Activated T-cell treated with anti-CD3 and anti-CD28 coated beads for 4 hours (primary cell): ENCODE measurements at places on chromosomes 7 and 10.
A peak's percentile ranks its signal among the peaks of the same experiment; 100 is the strongest.

DNA sequence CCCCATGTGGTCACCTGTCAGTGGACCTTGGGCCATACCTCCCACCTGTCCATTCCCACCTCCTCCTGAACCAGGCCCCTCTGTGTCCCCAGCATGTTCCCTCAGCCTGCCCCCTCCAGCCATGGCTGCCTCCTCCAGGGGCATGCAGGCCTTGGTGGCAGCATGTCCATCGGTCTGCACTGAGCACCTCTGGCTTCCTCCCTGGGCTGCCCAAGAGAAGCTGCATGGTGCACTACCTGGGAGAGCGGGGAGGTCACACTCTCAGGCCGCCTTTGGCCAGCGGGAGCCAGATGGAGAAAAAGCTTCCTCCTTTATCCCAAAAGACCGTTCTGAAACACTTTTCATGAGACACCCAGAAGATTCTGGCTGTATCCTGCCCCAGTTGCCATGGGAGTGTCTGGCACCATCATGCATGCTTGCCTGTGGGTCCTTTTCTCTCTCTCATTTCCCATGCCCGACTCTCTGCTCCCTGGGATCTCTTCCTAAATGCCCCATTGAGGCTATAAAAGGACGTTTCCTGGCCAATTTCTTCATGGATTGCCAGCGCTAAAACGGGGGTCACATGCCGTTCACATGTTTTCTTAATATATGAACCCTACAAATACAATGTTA, 45.5 kb upstream of the MGMT start:
- no peak for DNase-seq

DNA sequence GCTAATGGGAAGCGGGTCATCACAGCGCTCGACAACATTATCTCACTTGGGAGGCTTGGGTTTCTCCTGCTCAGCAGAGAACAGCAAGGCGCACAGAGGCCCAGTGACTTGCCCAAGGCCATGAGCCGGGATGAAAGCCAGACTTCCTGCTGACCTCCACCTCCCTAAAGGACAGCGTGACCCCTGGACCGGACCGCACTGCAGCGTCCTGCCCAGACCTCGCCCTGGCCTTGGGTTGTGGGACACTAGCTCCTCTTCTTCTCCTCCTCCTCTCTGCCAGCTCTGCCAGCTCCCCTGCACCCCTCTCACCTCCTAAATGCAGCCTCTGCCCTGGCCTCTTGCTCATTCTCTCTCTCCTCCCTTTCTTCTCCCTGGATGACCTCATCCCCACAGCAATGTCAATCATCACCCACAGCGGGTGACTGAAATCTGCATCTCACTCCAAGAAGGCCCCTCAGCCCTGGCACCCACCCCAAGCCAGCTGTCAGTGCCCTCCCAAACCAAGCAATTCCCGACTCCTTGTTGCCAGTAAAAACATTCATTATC, 19.4 kb downstream of the SPOCK2 start:
- DNase-seq: no peak

DNA sequence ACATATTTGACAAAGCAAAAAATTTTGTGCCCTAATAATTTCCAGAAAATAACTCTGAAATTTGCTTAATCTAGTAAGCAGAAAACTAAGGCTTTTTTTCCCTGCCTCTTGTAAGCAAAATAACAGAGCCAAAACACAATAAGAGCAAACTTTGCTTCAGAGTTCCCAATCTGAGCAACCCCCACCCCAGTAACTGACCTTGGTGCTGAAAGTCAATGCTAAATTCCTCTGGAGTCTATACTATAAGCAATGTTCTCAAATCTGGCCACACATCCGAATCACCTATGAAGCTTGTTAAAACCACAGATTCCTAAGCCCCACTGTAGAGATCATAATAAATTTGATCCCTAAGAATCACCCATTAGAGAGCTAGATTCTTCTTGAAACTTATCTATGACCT, 150.5 kb downstream of the ELAPOR2 start:
- no peak for DNase-seq

DNA sequence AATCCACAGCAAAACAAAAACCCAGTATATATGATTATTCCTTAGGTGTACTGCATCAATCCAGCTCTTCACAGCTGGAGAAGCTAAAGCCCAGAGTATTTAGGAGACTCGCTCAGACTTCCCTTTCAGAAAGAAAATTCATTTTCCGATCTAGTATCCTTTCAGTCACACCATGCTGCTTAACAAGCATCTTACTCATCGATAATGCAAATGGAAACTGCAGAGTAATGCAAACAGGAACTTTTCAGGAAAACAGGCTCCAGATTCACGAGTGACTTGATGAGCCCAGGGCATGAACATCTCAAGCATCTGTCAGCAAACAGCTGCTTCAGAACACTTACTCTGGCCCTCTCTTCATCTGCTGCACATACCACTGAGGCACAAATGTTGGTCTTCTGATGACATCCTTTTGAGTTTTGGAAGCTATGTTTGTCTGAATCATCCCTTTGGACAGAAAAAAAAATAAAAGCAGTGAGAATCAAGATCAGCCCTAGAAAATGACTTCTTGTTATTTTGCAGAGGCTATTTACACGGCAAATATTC, 24.9 kb upstream of the ZC3HAV1L start:
- no peak for DNase-seq

DNA sequence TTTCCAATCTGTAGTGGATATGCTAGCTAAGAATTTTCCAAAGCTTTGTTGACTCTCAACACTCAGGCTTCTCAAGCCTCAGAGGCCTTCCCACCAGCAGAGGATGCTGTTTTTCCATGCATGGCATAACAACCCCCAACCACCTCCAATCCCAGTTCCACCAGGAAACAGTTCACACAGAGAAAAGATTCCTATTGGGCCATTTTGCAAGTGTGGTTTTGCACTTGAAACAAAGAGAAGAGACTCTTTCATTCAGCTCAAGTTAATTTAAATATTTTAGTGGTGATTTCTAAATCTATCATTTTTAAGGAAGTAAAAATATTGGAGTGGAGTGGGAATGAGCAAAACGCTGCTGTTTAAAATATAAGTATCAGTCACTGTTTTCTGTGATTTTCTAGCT, 105.6 kb upstream of the COL1A2 start:
- no peak for DNase-seq

DNA sequence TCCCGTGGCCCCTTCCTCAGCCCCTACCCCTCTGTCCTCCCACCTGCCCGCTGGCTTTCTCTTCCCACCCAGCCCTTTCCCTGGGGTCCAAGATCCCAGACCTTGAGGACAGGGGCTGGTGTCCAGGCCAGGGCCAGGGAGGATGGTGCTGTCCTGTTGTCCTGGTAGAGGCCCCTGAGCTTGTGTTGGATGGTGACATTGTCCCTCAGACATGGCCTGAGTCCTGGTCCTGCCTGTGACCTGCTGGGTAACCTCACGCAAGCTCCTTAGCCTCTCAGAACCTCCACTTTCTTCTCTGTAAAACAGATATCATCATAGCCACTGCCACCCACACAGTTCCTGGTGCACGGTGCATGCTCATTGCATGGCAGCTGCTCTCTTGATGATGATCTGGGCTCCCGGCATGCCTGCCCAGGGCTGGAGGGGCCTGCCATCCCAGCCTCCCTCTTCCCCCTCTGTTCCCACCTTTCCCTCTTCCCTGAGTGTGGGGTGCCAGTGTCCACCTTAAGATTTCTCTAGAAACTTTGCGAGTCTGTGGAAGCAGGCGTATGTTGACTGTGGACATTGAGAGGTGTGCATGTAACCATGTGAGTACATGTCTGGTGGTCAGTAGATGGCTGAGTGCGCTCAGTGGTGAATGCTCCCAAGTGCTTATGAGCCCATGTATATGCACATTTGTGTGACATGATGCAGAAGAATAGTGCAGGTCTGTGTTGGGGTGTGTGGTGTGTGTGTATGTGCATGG, 60.4 kb downstream of the NEURL1 start:
- DNase-seq: peak; percentile 26

DNA sequence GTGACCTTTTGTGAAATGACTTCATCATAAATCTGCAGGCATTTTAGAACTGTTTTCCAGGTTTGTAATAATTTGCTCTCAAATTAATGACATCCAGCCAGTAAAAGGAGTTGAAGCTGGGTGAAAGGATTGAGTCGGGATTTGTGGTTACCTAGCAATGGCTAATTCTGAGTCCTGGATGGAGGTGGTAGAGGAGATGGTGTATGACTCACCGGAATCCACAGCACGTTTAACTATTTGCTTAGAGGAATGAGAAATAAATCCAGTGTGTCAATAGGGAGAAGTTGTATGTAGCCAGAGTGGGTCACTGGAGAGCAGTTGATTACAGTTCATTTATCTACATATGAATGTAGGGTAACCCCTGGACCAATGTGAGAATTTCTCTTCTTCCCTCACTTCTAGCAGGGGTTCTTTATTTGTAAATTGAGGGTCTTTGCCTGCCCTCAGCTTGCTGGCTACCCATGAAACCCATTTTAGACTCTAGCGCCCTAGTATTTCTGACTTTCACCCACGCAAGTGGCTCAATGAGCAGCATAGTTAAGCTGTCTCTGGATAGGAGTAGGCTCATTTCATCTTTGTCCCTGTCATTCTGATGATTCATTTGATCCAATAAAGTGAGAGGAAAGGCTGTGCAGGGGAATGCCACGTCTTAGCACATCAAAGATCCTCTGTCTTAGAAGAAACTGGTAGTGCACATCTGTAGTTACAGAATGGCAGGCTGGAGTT, 547.8 kb downstream of the SORCS3 start:
- no peak for DNase-seq

GRCh38 chr7:696812-697551, 29.5 kb upstream of the DNAAF5 start:
- DNase-seq: no peak

DNA sequence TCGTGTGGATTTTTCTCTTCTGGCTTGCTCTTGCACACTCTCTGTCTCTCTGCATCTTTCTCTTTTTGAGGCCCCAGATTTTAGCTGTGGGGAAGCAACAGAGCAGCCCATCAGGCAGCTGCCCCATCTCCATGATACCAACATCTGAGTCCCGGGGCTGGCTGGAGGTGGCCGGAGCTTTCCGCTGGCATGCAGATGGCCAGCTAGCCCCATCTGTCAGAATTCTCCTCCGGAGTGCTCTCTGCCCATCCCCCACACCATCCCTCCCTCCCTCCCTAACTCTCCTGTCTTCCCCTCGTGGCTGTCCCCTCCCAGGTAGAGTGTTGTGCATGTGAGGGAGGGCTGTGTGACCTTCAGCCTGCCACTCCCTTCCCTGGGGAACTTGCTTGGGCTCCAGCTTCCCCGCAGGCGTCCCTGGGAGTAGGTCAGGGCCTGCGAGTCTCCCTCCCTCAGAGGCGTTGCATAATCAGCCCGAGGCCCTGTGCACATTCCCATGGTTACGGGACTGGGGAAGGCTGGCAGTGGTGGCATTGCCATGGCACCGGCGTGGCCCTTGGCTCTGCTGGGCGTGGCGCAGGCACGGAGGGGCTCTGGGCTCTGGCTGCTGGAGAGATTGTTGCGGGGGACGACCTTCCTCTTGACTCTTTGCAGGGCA, 24.7 kb downstream of the GHRHR start:
- no peak for DNase-seq

DNA sequence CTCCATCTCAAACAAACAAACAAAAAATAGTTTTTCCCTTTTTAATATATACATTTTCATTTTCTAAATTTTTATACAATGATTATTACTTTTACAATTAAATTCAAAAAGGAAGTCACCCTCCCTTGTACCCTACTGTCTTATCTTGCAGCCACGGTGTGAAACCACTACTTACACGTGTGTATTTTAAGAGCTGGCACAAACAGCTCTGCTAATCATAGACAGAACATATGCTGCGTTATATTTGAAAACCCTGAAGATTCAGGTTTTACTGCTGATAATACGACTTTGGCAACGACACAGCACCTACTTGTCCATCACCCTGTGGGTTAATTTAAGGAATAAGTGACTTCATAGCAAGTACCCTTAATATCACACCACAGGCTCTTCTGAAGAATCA, 991 bp downstream of the ANKRD61 start:
- DNase-seq: no peak

DNA sequence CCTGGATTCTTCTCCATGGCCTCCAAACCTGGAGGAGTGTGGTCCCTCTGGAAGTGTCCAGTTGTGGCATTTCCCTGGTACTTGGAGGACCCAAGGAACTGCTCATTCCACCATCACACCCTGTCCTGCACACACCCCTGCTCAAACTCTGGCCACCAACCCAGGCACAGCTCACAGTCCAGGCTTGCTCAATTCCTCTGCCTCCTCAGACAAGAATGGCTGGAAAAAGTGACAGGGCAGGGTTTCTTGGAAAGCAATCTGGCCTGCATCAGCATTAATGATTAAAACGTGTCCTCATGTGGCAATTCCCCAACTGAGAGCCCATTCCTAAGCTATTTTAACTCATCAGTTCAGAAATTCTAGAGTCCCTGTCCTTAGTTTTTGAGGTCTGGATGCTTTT, 17.2 kb upstream of the TPST1 start:
- no peak for DNase-seq

DNA sequence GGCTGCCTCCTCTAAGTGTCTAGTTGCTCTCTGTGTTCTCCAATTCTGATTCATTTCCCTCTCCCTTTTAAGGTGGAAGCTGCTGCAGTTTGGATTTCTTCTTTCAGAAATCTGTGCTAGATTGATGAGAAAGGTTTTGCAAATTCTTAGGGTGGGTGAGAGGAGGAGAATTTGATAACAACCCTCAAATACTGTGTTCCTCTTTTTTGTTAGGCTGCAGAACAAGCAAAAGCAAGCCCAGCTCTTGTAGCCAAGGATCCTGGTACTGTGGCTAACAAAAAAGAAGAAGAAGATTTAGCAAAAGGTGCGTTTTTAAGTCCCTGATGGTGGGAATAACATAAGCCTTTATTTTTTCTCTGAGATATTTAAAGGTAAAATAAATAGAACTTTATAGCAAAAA, 49.1 kb downstream of the STAM start:
- no peak for DNase-seq

DNA sequence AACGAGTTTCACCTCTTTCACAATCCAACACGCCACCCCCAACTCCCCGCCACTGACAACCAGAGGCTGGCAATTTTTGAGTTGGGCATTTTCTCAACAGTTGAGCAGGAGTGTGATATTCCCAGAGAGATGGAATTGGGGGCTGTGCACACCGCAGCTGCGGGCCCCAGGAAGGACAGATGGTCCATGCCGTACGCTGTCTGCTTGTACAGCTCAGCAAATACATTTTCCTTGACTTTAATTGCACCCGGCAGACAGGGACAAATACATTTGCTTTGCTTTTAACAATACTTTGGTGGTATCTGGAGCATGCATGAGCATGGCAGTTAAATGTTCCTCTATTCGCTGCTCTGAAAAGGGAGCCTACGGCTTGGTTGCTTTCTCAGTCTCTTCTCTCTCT, 354.2 kb upstream of the DPP6 start:
- DNase-seq: no peak

DNA sequence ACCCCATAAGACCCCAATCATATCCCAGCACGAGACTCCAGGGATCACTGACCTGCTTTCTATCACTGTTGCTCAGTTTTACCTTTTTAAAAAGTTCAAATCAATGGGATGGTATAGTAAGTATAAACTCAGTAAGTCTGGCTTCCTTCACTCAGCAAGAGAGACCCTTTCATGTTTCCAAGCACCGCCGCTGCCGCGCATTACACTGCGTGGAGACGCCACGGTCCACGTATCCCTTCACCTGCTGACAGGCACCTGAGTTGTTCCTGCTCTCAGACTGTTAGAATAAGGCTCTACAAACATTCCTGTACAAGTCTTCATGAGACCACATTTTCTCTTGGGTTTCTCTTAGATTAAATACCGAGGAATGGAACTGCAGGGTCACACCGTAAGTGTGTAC, 28.3 kb downstream of the MAD1L1 start:
- DNase-seq: no peak
